Tibial artery (tissue), 4 donors: ENCODE measurements at places on chromosomes 6 and 20.
A peak's percentile ranks its signal among the peaks of the same experiment; 100 is the strongest.

- H3K4me1 ChIP-seq: peaks cover 5% of the 10 kb centered on the region
- H3K27ac ChIP-seq: no peak overlapping the region
- H3K36me3 ChIP-seq: no peaks in the 10 kb centered on the region
- H3K27me3 ChIP-seq: no peaks in the 10 kb centered on the region
These were observed 161.0 kb downstream of the CDK19 start for GRCh38 chr6:110654096-110654820.

DNA sequence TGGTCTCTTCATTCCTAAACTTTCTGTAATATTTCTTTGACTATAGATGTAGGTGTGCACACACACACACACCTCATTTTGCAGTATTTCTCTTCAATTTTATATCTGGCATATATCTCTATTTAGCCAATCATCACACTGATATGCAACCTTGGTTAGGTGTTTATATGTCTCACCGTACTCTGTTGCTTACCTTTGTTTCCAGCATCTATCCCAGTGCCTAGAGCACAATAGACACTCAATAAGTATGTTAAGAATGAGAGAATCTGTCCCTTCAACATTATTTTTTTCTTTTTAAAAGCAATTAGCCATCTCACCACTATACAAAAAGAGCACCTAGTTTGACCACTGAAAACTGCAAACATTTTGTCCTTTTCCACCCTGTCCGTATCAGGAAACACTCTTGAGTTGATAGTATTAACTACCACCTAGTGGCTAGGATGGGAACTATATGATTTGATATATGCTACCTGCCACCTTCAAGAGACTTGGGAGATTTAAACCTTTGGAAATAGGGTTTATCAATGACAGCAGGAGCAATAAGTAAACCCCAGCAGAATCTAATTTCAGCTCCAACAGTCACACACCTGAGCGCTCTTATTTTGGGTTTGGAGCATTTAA, 48.7 kb upstream of the RSPO3 start:
- no peak for DNase-seq
- no peaks in the 10 kb centered on the region for H3K4me1 ChIP-seq
- H3K36me3 ChIP-seq: no peaks in the 10 kb centered on the region
- no peak overlapping the region for H3K4me3 ChIP-seq
- no peak overlapping the region for H3K27ac ChIP-seq

DNA sequence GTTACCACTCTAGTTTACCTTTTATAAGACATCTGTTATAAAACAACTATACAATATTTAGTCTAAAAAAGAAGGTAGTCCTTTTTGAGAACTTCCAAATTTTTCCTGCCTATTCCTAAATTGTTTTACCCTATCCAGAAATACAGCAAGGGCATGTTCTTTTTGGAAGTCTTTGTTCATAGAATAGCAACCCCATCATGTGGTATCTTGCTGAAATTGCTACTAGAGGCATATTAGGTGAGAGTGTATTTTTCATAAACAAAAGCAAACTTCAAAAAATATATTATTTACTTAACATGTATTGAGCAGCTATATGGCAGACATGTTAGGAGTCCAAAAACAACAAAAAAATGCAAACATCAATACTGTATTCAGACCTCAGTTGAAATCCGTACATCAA, 371.8 kb upstream of the NRSN1 start:
- H3K27me3 ChIP-seq: no peaks in the 10 kb centered on the region
- H3K4me1 ChIP-seq: no peaks in the 10 kb centered on the region
- no peak overlapping the region for H3K4me3 ChIP-seq
- no peak overlapping the region for H3K27ac ChIP-seq

GRCh38 chr20:9179193-9179802, 110.4 kb downstream of the PLCB4 start:
- H3K27ac ChIP-seq: no peak overlapping the region
- no peaks in the 10 kb centered on the region for H3K4me1 ChIP-seq
- no peaks in the 10 kb centered on the region for H3K36me3 ChIP-seq
- no peak overlapping the region for H3K4me3 ChIP-seq

DNA sequence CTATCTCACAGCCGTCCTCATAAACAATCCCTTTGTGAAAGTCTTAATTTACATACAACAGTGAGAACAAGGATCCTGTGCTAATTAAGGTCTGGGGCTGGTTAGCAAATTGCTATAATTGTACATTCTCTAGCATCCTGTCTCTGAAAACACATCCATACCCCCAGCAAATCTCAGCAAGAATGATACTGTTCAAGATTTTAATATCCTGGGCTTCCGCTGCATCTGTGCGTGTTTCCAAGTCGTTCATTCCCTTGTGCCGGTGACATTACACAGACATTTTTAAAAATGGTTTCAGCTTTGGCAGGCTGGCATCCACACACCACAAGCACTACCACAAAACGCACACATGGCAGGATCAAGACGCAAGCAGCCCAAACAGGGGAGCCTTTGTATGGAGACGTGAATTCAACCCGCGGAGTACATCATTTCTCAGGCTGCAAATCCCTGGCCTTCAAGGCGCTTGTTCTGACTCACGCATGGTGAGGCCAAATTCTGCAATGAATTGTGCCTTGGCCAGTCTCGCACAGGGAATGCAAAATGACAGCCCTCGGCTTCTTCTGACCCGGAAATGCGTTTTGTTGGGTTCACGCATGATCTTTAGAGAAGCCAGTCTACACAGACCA, 20.3 kb downstream of the ZMYND8 start:
- DNase-seq: peak; percentile 62
- peak overlapping the region; percentile 82 for H3K27ac ChIP-seq

- H3K36me3 ChIP-seq: no peaks in the 10 kb centered on the region
- no peaks in the 10 kb centered on the region for H3K27me3 ChIP-seq
- H3K4me3 ChIP-seq: no peak overlapping the region
- no peak for DNase-seq
These were observed 264.4 kb downstream of the COL12A1 start for GRCh38 chr6:74941424-74941823.

DNA sequence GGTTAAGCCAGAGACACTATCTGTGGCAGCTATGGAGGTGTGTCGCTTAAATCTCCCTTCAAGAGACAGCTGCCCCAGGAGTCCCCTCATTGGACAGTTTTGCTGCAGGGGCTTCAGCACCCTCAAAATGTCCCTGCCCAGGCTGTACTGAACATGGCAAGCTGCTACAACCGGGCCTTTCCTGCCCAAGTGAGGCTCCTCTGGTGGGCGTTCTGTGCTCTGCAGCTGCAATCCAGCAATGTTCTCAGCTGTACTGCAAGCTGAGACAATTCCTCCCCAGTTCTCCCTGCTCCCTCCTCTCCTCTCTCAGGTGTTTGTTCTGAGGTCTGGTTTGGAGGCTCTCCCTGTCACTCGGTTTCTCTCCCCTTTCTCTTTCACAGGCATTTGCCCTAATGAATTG, 190.8 kb upstream of the LAMP5 start:
- no peak overlapping the region for H3K27ac ChIP-seq
- no peaks in the 10 kb centered on the region for H3K4me1 ChIP-seq
- no peaks in the 10 kb centered on the region for H3K36me3 ChIP-seq
- DNase-seq: no peak
- H3K4me3 ChIP-seq: no peak overlapping the region
- H3K27me3 ChIP-seq: no peaks in the 10 kb centered on the region

GRCh38 chr6:47153404-47153755, 111.2 kb upstream of the ADGRF1 start:
- H3K27me3 ChIP-seq: no peaks in the 10 kb centered on the region
- H3K36me3 ChIP-seq: no peaks in the 10 kb centered on the region
- H3K4me1 ChIP-seq: no peaks in the 10 kb centered on the region
- no peak overlapping the region for H3K4me3 ChIP-seq
- no peak overlapping the region for H3K27ac ChIP-seq

GRCh38 chr6:39999006-39999867, 65.0 kb upstream of the MOCS1 start:
- no peaks in the 10 kb centered on the region for H3K36me3 ChIP-seq
- H3K27me3 ChIP-seq: no peaks in the 10 kb centered on the region
- H3K4me3 ChIP-seq: no peak overlapping the region
- no peak for DNase-seq
- peaks cover 4% of the 10 kb centered on the region for H3K4me1 ChIP-seq
- no peak overlapping the region for H3K27ac ChIP-seq

GRCh38 chr6:137389150-137389704, 105.0 kb downstream of the OLIG3 start:
- no peak overlapping the region for H3K4me3 ChIP-seq
- peak; percentile 32 for DNase-seq
- no peaks in the 10 kb centered on the region for H3K4me1 ChIP-seq
- H3K36me3 ChIP-seq: no peaks in the 10 kb centered on the region
- no peaks in the 10 kb centered on the region for H3K27me3 ChIP-seq
- no peak overlapping the region for H3K27ac ChIP-seq

- H3K4me1 ChIP-seq: peaks cover 10% of the 10 kb centered on the region
- H3K27ac ChIP-seq: no peak overlapping the region
- DNase-seq: no peak
- H3K36me3 ChIP-seq: no peaks in the 10 kb centered on the region
- no peak overlapping the region for H3K4me3 ChIP-seq
- no peaks in the 10 kb centered on the region for H3K27me3 ChIP-seq
These were observed 664.7 kb downstream of the RFPL4B start for GRCh38 chr6:113011801-113012200.

- H3K36me3 ChIP-seq: no peaks in the 10 kb centered on the region
- H3K27me3 ChIP-seq: no peaks in the 10 kb centered on the region
- H3K27ac ChIP-seq: no peak overlapping the region
- no peak for DNase-seq
- no peaks in the 10 kb centered on the region for H3K4me1 ChIP-seq
These were observed 114.9 kb downstream of the LAMA2 start for GRCh38 chr6:128997880-128998279.

GRCh38 chr6:19417713-19418112, 419.5 kb upstream of the ID4 start:
- no peaks in the 10 kb centered on the region for H3K36me3 ChIP-seq
- no peaks in the 10 kb centered on the region for H3K4me1 ChIP-seq

DNA sequence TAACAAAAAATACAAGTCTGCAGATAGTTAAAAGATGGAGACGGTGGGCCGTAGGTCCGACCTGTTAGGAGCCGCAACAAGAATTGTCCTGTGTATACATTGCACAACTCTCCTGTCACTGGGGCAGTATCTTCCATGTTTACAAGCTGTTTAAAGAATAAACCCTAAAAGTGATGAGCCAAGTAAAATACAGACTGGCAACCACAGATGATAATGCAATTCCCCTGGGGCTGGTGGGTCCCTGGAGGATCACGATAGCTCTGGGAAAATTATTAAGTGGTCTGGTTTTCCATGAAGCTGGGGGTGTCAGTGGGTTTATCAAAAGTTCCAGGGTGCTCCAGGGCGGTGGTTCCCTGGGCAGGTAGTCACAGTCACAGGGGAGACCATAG, 8.1 kb upstream of the FAM50B start:
- peaks cover 11% of the 10 kb centered on the region for H3K4me1 ChIP-seq
- no peaks in the 10 kb centered on the region for H3K27me3 ChIP-seq
- no peaks in the 10 kb centered on the region for H3K36me3 ChIP-seq
- peak overlapping the region; percentile 77 for H3K27ac ChIP-seq
- H3K4me3 ChIP-seq: no peak overlapping the region
- DNase-seq: no peak

DNA sequence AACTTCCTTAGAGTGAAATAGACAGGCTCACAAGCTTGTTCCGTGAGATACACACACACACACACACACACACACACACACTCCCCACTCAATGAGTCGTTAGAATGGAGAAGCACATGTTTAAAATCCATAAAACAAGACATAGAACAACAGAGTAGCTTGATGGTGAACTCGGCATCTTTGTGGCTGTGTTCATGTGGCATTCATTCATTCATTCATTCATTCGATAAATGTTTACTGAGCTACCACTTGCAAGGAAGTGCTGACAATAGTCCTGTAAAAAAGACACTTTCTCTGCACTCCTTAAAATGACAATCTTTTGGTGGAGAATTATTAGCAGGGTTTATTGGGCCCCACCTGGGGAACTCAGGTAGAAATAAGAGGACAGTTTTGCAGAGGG, 242.0 kb downstream of the FOXA2 start:
- H3K36me3 ChIP-seq: no peaks in the 10 kb centered on the region
- DNase-seq: no peak
- peaks cover 3% of the 10 kb centered on the region for H3K27me3 ChIP-seq

DNA sequence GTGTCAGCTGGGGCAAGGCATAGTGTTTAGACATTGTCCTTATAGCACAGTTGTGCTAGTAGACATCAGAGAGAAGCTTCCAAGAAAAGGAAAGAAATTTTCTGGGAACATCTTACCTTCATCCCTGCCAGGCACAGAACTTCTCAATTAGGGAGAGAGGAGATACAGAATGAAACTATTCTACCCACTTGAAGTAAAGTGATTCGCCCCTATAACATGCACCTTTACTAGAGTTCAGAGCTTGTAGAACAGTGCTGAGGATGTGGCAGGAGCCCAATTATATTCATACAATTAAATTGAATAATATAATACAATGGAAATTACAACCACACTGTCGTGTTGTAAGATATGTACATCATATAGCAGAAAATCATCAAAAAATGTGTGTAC, 1063.9 kb upstream of the CITED2 start:
- H3K27me3 ChIP-seq: no peaks in the 10 kb centered on the region
- H3K4me3 ChIP-seq: no peak overlapping the region
- DNase-seq: no peak
- no peaks in the 10 kb centered on the region for H3K36me3 ChIP-seq

DNA sequence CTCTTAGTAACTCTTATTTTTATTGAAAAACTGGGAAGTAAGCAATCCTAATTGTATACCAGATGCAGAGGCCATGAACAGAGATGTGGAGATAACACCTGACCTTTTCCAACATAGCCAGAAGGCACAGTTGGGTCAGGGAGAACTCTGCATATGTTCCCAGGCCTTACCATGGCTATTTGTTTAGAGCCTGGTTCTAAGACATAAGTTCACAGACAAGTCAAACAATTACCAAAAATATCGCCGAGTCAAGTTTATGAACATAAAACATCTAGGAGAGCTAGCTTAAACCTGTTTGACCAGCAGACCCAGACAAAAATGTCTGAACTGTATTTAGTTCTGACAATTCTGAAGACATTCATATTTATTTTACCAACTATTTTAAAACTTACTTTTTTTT, 26.7 kb upstream of the IYD start:
- H3K4me3 ChIP-seq: no peak overlapping the region
- DNase-seq: no peak
- H3K27ac ChIP-seq: no peak overlapping the region

DNA sequence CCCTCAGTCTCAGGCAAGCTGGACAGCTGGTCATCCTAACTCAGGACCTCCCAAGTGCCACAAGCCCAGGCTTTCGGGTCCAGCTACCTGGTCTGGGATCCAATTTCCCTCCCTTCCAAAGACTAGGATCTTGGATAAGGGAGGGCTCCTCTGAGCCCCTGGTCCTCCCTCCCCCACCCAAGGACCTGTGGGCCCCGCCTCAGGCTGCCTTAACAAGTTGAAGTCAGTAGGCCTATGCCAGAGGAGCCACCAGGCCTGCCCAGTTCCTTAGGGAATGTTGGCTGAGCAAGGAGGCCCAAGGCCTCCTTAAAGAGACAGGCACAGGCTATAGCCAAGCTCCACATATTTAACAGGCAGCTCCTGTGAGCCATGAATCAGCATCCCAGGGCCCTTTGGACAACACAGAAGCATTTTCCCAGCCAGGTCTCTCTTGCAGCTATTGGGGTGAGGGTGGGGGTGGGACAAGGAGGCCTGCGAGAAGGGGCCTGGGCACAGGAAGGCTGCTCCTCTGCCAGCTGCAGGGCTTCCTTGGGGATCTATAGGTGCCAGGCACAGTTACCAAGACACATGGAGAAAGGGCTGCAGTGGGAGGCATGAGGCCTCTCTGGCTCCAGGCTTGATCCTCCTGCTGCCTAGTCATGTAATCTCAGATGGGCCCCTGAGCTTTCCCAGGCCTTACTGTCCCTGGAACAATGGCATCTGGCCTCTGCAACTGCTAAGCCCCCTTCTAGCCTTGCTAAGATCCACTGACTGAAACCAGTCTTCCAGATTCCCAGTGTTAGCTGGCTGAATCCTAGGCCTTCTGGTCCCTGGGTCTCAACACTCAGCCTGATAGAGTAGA, 27.4 kb upstream of the NOL4L start:
- H3K27me3 ChIP-seq: peaks cover 33% of the 10 kb centered on the region
- H3K4me1 ChIP-seq: no peaks in the 10 kb centered on the region
- H3K36me3 ChIP-seq: no peaks in the 10 kb centered on the region
- no peak overlapping the region for H3K4me3 ChIP-seq
- no peak overlapping the region for H3K27ac ChIP-seq
- DNase-seq: no peak
